ENCODE measurements at places on chromosomes 5 and 9.
A peak's percentile ranks its signal among the peaks of the same experiment; 100 is the strongest.

- H3K27ac ChIP-seq = peak overlapping the region; percentile 100
- DNase-seq = no peak
- H3K4me1 ChIP-seq = peaks cover 63% of the 10 kb centered on the region
- H3K4me3 ChIP-seq = no peak overlapping the region
- no peaks in the 10 kb centered on the region for H3K36me3 ChIP-seq
- no peaks in the 10 kb centered on the region for H3K27me3 ChIP-seq
Measured at GRCh38 chr5:151700296-151700695, 13.6 kb upstream of the SPARC start.

GRCh38 chr9:15461601-15462000, 38.9 kb downstream of the SNAPC3 start:
- H3K4me1 ChIP-seq = no peaks in the 10 kb centered on the region
- H3K27ac ChIP-seq = no peak overlapping the region
- no peak for DNase-seq
- H3K36me3 ChIP-seq = peaks cover 35% of the 10 kb centered on the region

GRCh38 chr5:154271466-154271865, 80.9 kb downstream of the GALNT10 start:
- DNase-seq = no peak
- H3K4me3 ChIP-seq = no peak overlapping the region
- peak overlapping the region; percentile 43 for H3K27ac ChIP-seq
- H3K36me3 ChIP-seq = no peaks in the 10 kb centered on the region
- H3K4me1 ChIP-seq = peaks cover 40% of the 10 kb centered on the region

- H3K36me3 ChIP-seq = no peaks in the 10 kb centered on the region
- no peak overlapping the region for H3K4me3 ChIP-seq
- no peak overlapping the region for H3K27ac ChIP-seq
- peaks cover 8% of the 10 kb centered on the region for H3K4me1 ChIP-seq
Measured at GRCh38 chr9:117719161-117719920, 15.1 kb downstream of the TLR4 start.

DNA sequence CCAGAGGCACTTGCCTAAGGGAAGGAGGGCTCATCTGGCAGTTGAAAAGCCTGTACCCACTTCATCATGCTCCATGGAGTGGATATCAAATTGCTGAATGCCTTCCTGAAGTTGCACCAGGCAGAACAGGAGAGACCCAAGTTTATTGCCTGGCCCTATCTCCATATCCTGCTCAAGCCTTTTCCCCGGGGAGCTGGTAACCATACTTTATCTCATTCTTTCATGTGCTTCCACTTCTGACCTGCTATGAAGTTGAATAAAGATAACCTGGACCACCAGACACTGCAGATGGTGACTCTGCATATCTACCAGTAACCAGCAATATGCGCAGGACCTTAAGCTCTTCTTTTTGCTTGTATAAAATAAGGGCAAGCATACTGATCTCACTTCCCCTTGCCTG, 1397.5 kb upstream of the CDH6 start:
- H3K36me3 ChIP-seq = no peaks in the 10 kb centered on the region
- H3K27me3 ChIP-seq = no peaks in the 10 kb centered on the region
- H3K4me1 ChIP-seq = peaks cover 3% of the 10 kb centered on the region
- H3K4me3 ChIP-seq = no peak overlapping the region
- H3K27ac ChIP-seq = no peak overlapping the region
- no peak for DNase-seq

GRCh38 chr5:125961150-125961549, 462.1 kb upstream of the GRAMD2B start:
- no peak for DNase-seq
- H3K4me1 ChIP-seq = peaks cover 2% of the 10 kb centered on the region
- H3K27ac ChIP-seq = no peak overlapping the region
- H3K27me3 ChIP-seq = no peaks in the 10 kb centered on the region
- no peak overlapping the region for H3K4me3 ChIP-seq

Data from mesothelial cell of epicardium (in vitro differentiated cells).